ENCODE measurements at places on chromosomes 12 and 14.
A peak's percentile ranks its signal among the peaks of the same experiment; 100 is the strongest.

GRCh38 chr12:64400041-64400440 lies 4.2 kb upstream of the XPOT start:
- no peak for DNase-seq

DNA sequence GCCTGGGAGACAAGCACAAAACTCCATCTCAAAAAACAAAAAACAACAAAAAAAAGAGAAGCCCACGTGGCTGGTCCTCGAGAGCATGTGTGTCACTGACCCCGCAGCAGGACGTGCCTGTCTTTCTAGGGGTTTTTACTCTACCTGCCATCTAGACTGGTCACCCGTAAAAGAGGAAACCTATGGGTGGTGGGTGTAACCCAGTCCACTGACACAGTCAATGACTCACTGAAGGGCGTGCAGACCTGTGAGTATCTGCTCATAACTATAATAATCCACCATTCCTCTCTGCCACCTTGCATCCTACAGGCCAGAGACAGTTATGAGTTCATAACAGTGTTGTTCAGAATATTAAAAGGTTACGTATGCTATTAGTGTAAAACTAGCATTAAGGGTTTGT lies 4.6 kb downstream of the GOLGA3 start:
- no peak for DNase-seq

DNA sequence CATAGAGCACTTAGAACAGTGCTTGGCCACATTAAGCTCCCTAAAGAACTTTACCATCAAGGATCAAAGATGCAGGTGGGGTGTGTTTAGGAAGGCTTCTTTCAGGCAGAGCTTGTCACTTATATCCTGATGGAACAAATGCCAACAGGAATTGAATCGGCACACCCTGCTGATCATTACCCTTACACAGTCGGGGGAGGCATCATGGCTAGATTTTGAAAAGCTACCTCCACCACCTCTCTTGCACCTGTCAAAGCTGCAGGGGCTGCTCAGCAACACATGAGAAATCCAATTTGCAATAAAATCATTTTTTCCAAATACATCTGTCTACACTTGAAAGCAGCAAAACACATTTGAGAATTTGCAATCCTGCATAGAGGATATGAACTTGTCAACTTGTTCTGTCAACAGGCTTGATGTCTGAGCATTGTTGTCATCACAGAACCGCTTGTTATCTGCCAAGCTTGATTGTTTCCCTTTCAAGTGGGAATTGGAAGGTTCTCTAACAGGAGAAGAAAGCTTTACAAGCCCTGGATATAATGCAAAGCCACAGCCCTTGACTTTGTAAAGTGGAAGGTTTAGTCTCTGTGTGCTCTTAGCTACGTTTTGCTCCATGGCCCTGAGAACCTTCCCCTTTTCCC lies 24.6 kb upstream of the TRIM9 start:
- peak; percentile 76 for DNase-seq

GRCh38 chr12:4001841-4002240 lies 128.6 kb upstream of the PARP11 start:
- DNase-seq = no peak

- DNase-seq = no peak
These were observed 21.0 kb downstream of the WIF1 start for GRCh38 chr12:65100140-65100539.

DNA sequence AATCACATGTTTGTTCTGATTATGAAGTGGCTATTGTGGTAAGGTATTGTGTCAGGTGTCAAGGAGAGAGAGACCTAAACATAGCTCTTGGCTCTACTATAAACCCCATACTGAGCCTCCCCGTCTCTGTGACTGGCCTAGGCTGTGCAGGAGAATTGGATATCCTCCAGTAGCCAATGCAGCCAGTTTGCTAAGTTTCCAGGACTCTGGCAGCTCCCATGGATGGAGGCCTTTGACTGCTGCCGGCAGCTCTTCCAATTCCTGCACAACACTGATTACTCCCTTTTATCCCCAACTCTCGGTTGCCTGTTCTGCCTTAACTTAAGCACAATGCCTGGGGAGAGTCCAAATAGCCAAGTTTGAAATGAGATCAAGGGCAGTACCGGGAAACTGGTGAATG lies 59.3 kb downstream of the ABCC9 start:
- no peak for DNase-seq

DNA sequence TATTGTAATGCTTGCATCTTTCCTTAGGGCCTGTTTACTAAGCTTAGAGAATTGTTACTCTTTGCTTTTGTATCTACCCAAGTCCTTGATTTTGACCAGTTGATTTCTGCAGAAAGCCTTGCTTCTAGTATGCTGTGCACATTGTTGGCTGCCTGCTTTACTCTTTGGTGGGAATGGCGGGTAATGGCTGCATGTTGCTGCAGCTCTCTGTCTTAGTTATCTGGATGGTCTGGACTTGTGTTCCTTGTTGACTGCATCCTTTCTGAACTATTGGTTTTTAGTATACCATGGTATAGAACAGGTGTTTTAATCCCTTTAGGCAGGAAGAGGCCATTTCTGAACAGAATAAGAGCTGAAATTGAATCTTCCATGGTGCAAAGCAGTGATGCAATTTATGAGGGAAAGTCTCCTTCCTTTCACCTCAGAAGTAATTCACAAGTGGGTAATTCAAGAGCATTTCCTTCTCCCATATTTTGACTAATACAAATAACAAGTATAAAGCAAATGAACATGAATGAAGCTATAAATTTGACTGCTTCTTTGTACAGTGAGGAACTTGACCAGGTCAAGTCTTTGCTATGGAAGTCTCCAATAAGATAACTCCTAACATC lies 466.4 kb downstream of the NPAS3 start:
- DNase-seq = no peak

DNA sequence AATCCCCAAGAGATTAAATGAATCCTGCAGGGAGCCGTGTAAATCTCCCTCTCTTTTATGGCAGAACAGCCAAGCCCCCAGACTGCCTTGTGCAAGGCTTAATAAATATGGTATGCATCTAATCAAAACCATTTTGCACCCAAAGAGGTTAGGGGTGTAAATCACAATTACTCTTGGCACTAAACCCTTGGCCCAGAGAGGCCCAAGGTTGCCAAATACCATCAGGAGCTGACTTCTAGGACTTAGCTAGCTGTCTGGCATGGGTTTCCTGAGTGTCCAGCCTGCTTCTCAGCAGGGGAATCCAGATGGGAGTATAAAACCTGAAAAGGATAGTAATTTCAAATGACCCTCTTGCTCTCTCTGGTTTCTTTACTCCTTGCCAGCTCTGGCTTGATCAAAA lies 610.4 kb downstream of the MED13L start:
- DNase-seq = no peak

- no peak for DNase-seq
These were observed 9.7 kb downstream of the AQP6 start for GRCh38 chr12:49982246-49983087.

DNA sequence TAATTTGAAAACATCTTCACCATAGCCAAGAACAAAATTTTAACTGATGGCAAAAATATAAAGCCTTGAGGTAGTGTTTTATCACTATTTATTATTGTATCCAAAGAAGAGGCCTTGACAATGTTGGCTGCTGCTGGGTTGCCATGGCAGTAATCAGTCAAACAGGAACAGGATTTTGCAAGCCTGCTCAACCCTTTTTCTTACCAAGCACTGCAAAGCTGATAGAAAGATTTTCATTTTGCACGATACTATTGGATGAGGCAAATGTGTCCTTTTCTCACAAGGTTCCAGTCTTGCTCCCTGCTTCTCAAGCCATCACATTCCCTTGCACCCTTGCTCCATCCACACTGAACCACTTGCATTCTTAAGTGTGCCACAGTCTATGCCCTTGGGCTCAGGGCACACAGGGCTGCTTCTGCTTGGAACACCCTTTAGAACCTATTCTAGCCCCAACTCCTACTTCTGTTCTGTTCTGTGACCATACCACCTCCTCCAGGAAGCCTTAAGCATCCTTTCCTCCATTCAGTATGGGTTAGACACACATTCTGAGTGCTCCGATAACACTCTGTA lies 76.5 kb upstream of the AMIGO2 start:
- DNase-seq = no peak

GRCh38 chr12:52580496-52580895 lies 6.9 kb upstream of the KRT74 start:
- no peak for DNase-seq

DNA sequence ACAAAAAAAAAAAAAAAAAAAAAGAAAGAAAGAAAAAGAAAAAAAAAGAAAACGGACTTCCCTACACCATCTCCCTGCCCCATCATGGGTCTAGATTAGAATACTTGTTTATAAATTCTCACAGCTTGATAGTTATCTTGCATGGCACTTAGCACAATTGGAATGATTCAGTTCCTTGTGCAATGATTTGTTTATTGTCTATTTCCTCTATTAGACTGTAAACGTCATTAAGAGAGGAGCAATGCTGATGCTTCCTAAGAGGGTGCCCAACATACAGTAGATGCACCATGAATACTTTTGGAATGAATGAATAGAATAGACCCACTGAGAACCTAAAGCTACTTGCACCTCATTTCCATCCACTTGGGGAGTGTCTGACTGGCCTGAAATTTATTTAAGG lies 40.8 kb downstream of the PAX9 start:
- no peak for DNase-seq

DNA sequence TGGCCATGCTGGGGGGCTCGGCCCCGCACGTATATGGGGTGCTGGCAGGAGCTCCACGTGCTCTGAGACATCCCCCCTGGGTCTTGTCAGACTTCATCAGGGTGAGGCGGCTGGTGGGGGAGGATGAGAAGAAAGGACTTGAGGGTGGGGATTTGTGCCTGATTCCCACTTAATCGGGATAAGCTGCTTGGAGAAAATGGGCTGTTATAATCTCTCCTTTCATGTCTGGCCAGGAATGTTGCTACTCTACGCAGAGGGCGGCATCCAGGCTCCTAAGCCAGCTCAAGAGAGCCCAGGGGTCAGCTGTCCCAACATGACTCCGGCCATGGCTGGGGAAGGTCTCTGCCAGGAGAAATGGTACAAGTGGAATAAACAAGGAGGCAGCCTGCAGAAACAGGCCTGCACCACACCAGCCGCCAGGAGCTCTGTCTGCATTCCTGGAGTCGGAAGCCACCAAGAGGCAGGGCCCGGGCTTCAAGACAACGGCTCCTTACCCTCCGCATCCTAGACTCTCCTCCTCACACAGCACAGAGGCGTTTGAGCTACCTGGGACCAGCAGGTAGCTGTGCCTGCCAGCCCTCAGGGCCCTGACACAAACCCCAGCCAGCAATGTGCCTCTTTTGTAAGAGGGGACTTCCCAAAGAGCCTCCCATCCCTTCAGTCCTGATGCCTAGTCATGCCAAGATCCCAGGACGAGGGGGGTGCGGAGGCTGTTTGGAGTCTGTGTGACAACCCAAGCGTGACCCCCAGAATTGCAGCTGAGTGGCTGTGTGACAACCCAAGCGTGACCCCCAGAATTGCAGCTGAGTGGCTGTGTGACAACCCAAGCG lies 195.8 kb upstream of the DIO3 start:
- peak; percentile 19 for DNase-seq

DNA sequence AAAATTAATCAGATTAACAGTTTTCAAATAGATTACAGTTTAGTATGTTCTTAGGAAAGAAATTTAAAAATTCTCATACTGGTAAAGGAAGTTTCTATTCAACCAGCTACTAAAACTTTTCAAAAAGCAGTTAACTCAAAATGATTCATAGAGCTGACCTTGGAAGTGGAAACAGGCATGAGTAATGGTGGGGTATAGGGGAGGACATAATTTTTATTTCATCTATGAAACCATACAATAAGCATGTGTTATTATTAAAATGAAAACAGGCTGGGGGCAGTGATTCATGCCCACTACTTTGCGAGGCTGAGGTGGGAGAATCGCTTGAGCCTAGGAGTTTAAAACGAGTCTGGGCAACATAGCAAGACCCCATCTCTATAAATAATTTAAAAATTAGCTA lies 73.0 kb downstream of the DNAI7 start:
- no peak for DNase-seq

- peak; percentile 23 for DNase-seq
These were observed 10.7 kb upstream of the KRT80 start for GRCh38 chr12:52202361-52203078.

DNA sequence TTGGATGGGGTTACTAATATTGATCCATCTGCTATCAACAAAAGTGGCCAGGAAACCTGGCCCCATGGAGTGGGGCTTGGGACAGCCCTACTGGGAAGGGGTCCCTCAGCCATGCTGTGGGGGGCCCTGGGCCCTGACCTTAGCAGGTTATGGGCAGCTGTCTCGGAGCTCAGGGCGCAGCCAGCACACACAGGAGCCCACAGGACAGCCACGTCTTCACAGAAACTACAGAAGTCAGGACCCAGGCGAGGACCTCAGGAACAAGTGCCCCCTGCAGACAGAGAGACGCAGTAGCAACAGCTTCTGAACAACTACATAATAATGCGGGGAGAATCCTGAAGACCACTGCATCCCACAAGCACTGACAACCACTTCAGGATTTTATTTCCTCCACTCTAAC lies 11.9 kb upstream of the FKBP11 start:
- no peak for DNase-seq

GRCh38 chr12:112907415-112908157 lies 824 bp downstream of the OAS1 start:
- no peak for DNase-seq

DNA sequence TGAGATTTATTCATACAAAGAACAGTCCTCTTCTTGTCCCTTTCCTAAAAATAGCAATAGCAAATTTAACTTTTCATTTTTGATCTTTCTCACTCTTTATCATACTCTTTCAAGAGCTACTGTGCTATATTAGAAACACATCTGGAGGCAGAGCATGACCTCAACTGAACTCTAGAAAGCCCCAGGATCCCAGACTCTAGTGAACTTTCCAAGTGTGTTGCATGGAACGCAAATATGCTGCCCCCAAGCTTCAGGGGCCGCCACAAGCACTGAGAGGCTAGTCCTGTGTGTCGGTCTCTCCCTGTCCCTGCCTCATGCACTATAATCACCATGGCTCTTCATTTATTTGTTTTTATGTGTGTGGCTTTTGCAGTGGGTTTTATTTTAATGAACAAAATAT lies 38.7 kb upstream of the ZNF641 start:
- DNase-seq = no peak

- no peak for DNase-seq
These were observed 76.1 kb upstream of the TMEM263 start for GRCh38 chr12:106879612-106880011.

- no peak for DNase-seq
These were observed 933.1 kb upstream of the FBXO33 start for GRCh38 chr14:40365305-40365704.

DNA sequence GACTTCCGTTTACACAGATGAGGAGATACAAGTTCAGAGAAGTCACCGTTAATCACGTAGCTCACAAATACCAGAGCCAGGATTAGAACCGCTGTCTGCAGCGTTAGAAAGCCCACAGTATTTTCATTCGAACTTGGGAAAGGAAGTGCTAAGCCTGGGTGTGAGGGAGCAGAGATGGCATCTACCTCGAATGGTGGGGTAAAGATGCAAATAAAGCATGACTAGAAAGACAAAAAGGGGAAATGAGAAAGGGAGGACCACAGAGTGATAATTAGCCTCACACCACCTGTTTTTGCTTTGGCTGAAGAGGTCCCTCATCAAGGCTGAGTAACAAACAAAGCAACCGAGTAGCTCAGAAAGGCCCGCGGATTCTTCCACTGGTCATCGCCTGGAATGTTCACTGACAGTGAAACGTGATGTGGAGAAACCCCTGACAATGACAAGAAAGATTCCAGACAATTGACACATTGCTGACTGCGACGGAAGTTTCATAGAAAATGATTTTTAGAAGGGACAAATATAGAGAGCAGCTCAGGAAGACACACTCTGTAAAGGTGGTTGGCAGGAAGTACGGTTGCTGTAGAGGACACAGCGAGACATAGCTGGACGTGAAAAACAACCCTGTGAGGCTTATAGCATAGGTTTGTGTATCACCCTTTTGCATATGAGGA lies 31.5 kb upstream of the BHLHE41 start:
- DNase-seq = no peak

Data from NCI-H345 (cell line).